ENCODE measurements at places on chromosomes 6 and 20. TPM values are rescaled to one million over a fixed set of nuclear protein-coding genes. Genes with fewer than 3 reads are reported as not detected.

DNA sequence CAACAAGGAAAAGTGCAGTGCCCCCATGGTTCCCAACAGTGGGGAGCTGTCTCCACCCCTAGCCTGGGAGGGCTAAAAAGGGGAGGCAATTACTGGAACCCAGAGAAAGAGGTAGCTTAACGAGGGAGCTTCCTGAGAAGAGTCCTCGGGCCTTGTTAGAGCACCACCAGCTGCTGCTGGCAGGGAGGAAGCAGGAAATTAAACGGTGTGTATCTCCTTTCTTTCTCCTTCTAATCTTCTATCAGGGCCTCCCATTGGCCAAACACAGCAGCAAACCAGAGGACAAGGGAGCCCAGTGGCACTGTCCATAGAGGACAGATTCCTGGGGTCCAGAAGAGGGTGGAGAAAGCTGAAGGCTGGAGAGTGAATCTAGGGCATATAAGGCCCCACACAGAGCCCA, 7.6 kb upstream of the BTN2A2 start:
- DNase-seq: no peak

DNA sequence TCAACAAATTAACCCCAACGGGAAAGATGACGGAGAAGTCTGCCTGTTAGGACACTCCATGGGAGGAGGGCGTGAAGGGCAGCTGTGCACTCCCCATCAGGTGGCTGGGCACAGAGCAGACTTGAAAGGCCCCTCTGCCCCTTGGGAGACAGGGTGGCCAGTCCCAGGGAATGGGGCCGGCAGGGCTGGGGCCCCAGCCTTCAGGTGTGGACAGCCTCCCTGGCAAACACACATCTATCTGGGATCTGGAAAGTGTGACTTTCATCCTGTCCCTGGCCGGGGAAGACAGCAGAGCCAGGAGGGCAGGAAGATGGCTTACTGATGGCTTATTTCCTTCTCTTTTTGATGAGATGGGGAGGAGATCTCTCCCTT, 4.5 kb upstream of the FRMD1 start:
- no peak for DNase-seq

The LST1 gene
- total RNA-seq: 9.0 TPM

The CCDC170 gene
- 0.38 TPM for total RNA-seq

DNA sequence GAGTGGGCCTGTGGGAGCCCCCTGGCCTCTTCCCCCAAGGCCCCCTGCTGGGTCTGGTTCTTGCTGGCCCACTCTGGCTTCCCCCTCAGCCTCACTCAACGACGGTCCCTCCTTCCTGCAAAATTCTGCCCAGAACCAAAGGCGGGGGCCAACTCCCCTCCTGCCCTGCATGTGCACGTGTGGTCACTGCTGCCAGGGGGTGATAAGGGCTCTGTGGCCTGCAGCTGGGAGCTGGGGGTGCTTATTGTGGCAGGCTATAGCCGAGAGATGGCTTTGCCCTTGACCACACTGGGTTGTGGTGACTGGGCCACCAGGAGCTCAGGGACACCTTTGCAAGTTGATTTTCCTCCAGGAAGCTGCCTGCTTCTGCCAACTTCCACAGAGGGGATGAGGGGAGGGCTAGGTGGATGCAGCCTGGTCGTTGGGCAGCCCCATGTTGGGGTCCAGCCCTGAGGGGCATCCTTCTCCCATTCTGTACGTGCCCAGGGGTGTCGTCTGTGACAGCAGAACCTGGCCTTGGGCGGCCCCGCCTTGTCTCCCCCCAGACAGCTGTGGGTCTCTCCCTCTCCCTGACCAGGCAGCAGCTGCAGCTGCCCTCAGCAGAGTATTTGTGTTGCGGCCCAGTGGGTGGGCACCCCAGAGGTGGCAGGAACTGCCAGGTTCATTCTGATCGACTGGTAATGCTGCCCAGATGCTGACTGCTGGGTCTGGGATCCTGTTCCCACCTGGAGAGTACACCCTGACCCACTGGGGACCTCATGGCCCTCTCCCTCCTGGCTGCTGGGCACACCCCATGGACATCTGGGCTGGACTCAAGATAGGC, 5.6 kb downstream of the TCEA2 start:
- no peak for DNase-seq

- DNase-seq: no peak
Measured at GRCh38 chr6:144234399-144234798, 50.7 kb upstream of the UTRN start.

GRCh38 chr20:31430568-31431115, 9.8 kb upstream of the DEFB123 start:
- DNase-seq: no peak

- DNase-seq: no peak
Measured at GRCh38 chr6:18136260-18136659, 13.8 kb upstream of the NHLRC1 start.

The TINAG gene
- not detected for total RNA-seq

The HLA-DQA1 gene
- 5.3 TPM for total RNA-seq

DNA sequence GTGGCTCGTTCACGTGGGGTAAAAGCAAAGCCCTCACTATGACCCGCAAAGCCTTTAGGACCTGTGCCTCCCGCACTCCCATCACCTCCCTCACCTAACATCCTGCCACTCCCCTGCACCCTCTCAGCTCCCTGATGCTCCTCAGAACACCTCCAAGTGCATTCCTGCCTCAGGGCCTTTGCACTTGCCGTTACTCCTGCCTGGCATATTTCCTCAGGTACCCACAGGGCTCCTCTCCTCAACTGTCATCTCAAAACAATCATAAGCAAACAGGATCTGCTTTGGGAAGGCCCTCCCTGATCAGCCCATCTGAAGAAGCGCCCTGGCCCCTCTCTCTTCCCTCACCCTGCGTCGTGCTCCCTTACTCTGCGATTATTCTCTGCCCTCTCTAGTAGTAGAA, 49.1 kb downstream of the FGD2 start:
- DNase-seq: no peak

- no peak for DNase-seq
Measured at GRCh38 chr20:49668181-49668877, 45.3 kb downstream of the B4GALT5 start.

The MOG gene
- 12.6 TPM for total RNA-seq

The CENPB gene
- total RNA-seq: 68.2 TPM

DNA sequence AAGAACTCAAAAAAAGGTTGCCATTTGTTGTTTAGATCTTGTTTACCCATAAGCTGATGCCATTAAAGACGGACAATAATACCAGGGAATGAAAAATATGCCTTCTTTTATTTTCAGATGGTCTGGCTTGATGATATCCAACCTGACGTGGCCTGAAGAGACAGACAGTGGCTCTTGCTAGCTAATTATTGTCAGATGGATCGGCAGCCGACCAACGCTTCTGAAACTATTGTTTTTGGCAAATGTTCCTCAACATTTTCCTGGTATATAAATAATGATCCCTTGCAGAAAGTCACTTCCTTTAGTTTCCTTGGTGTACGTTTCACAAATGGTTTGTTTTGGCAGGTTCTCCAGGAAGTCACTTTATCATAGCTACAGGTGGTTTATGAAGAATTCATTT, 290.9 kb upstream of the TSHZ2 start:
- no peak for DNase-seq

The C20orf204 gene
- total RNA-seq: 0.30 TPM

The SLC44A4 gene
- total RNA-seq: not detected

GRCh38 chr6:147586044-147586443, 77.6 kb downstream of the SAMD5 start:
- no peak for DNase-seq

GRCh38 chr6:19643287-19643686, 193.9 kb upstream of the ID4 start:
- no peak for DNase-seq

DNA sequence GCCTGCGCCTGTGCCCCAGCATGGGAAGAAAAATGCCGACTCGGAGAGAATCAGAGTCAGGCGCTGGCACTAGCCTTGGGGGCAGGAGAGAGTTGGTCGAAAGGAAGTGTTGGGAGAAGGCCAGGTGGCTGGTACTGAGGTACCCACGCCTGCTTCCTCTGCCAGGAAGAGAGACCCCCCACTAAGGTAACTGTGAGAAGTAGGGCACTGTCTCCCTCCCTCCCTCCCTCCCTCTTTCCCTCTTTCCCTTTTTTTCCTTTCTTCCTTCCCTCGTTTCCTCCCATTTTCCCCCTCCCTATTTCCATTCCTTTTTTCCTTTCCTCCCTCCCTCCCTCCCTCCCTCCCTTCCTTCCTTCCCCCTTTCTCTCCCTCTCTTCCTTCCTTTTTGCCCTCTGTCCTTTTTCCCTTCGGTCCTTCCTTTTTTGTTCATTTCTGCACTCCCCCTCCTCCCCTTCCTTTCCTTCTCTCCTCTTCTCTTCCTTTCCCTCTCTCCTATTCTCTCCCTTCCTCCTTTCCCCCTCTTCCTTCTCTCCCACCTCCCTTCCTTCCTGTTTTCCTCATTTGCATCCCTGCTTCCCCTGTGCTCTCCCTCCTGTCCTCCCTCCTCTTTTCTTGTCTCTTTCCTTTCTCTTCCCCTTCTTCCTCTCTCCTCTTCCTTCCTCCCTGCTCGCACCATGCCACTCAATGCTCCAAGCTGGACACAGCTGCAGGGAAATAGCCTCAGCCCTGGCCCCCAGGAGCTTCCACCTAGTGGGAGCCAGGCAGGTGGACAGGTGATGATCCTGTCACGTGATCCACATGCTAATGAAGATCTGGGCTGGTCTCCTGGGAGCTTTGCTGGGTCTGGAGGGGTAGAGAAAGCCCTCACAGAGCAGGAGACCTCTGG, 148.0 kb downstream of the DHX35 start:
- no peak for DNase-seq

The TBC1D22B gene
- total RNA-seq: 6.3 TPM

GRCh38 chr20:7399114-7399513, 541.1 kb downstream of the HAO1 start:
- no peak for DNase-seq

GRCh38 chr20:57397693-57398108, 6.5 kb downstream of the RBM38 start:
- DNase-seq: peak; percentile 72

The GPX5 gene
- total RNA-seq: not detected

GRCh38 chr6:86487660-86488221, 449.6 kb upstream of the HTR1E start:
- DNase-seq: no peak

- no peak for DNase-seq
Measured at GRCh38 chr6:81362246-81362645, 390.2 kb downstream of the TENT5A start.

DNA sequence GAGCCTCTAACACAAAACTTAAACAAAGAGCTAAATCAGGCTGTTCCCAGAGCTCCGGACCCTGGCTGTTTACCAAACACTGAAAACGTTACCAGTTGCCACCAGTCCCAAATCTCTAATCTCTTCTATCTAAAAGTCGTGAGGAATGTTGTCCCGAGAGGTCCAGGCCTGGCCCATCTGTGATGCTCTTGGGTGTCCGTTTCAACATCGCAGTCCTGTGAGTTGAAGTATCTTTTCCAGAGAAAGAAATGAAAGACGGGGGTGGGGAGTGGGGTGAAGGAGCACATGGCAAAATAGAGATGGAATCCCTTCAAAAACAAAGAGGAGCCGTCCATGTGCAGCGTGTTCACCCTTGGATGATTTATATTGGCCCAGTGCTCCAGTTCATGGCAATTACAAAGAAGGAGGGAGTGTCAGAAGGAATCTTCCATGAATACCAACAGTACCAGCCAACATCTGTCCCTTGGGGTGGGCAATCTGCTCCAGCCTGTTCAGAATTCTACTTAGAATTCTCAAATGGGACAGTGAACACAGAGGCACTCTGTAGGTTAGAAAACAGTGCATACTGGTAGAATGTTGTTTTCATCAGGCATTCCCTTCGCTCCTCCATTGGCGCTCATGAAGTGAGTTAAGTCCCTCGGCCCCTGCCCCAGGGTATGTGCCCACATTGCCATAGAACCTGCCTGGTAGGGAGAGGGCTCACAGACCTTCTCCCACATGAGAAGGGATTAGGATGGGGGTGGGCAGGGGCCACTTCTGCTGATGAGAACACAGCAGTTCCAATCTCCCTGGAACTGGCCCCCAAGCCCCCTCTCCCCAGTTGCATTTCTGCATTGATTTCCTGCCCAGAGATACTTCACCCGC, 112.1 kb downstream of the LY86 start:
- DNase-seq: no peak

DNA sequence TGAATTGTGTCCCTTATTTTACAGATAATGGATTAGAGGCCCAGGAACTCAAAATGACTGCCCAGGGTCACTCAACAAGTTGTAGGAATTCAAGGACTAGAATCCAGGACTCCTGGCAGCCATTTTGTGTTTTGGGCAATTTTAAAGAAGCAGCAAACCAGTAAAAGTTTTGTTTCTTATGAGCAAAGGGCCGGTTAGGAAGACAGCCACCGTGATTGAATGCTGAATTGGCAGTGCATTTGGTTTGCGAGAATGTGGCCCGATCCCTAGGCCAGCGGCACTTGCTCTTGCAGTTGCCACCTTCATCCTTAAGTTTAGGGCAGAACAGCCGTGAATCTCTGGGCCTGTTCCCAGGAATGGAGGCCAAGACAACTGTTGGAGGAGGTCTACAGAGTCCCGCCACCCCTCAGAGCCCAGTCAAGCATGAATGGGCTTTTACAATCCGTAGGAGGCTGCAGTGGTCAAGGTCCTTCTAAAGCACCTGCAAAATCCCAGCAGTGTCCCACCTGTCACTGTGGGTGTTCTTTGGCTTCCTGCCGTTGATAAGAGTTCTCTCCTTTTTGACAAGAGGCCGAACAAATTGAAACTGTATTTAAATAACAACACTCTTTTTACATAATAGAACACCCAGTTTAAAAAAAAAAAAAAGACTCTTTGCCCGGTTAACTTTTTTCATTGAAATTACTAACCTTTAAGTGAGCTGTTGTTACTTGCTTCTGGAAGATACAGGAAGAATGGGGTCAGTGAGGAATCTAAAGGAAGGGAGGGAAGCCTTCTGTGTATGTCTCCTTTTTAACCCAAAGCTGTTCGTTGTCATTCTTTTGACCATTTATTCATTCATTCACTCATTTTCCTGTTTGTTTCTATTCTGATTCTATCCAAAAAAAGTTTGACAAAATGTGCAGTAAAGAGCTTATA, 68.7 kb downstream of the PHACTR2 start:
- DNase-seq: no peak

GRCh38 chr6:37630281-37630799, 67.3 kb downstream of the MDGA1 start:
- DNase-seq: no peak

DNA sequence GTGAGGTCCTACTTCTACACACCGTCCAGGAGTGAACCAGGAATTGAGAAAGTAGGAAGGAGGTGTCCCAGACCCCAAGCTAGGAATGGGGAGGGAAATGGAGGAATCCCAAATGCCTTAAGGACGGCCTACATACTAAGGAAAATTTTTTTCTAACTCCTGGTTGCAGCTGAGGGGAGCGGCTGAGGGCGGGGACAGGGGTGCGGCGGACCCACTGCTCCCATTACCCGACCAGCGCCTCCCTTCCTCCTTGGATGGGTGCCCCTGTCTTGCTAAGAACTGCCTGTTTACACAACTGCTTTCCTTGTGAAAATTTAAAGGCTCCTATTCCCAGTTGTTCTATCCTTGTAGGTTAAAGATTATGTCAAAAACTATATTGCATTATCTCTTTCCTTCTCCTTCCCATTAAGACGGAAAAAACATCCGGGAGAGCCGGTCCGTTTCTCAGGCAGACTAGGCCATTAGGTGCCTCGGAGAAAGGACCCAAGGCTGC, 699 bp upstream of the HSPA1B start:
- peak; percentile 93 for DNase-seq

GRCh38 chr20:25067102-25067987, 9.4 kb upstream of the ACSS1 start:
- DNase-seq: peak; percentile 32

Measured in Right ventricle myocardium inferior (tissue), 1 donor.